CD4-positive, alpha-beta memory T cell (primary cell): ENCODE measurements at places on chromosomes 7 and 10. TPM values are rescaled to one million over a fixed set of nuclear protein-coding genes. Genes with fewer than 3 reads are reported as not detected.
A peak's percentile ranks its signal among the peaks of the same experiment; 100 is the strongest.

GRCh38 chr10:16381083-16381482 is 55.7 kb upstream of the PTER start:
- H3K4me3 ChIP-seq, result no peak overlapping the region
- H3K27ac ChIP-seq, result no peak overlapping the region
- no peaks in the 10 kb centered on the region for H3K4me1 ChIP-seq

DNA sequence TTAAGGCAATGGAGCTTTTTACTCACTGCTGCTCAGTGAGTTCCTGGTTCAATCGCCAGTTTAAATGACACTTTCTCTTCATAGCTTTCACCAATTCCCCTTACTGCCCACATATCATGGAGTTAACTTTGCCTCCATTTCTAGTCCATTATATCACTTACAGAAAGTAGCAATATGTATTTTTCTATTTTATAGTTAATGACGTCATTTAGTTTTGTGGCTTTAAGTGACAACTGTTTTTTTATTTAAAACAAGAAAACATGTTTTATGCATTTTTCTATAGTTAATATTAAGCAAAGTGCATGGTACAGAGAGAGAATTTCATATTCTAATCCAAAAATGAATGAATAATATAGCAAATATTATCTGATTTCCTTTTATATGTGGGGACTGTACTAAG is 363.3 kb downstream of the CDC14C start:
- H3K27me3 ChIP-seq, result no peaks in the 10 kb centered on the region
- no peaks in the 10 kb centered on the region for H3K4me1 ChIP-seq
- H3K27ac ChIP-seq, result no peak overlapping the region
- no peak overlapping the region for H3K4me3 ChIP-seq
- no peaks in the 10 kb centered on the region for H3K36me3 ChIP-seq
- DNase-seq, result no peak

Gene LBX1
- total RNA-seq, result not detected

DNA sequence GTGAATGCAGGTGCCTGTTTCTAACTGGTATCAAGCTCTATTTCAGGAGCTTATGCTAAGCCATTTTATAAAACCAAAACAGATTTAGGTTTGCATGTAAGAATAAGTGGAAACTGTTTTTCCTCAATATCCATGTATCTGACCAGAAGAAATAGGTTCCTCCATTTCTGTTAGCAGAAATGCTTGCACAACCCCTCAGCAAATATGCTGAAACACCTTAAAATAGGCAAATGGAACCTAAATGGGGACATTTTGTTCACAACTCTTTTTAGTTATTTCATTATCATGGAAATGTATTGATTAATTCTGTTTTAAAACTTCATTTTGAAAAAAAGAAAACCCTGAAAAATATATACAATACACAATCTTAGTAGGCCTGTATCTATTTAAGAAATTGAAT is 8.9 kb upstream of the EEPD1 start:
- no peak overlapping the region for H3K27ac ChIP-seq
- no peaks in the 10 kb centered on the region for H3K4me1 ChIP-seq
- H3K4me3 ChIP-seq, result no peak overlapping the region
- no peaks in the 10 kb centered on the region for H3K27me3 ChIP-seq
- no peak for DNase-seq

Gene PAPOLB
- not detected for total RNA-seq

GRCh38 chr7:46695051-46695708 is 774.1 kb upstream of the IGFBP3 start:
- no peaks in the 10 kb centered on the region for H3K27me3 ChIP-seq
- no peak overlapping the region for H3K27ac ChIP-seq
- no peaks in the 10 kb centered on the region for H3K36me3 ChIP-seq
- H3K4me1 ChIP-seq, result no peaks in the 10 kb centered on the region

- no peaks in the 10 kb centered on the region for H3K27me3 ChIP-seq
- DNase-seq, result no peak
- H3K4me3 ChIP-seq, result no peak overlapping the region
- no peaks in the 10 kb centered on the region for H3K4me1 ChIP-seq
- H3K36me3 ChIP-seq, result no peaks in the 10 kb centered on the region
Measured at GRCh38 chr10:104928734-104929133, 287.6 kb downstream of the SORCS3 start.

- no peaks in the 10 kb centered on the region for H3K4me1 ChIP-seq
- no peaks in the 10 kb centered on the region for H3K27me3 ChIP-seq
- H3K27ac ChIP-seq, result no peak overlapping the region
- H3K4me3 ChIP-seq, result no peak overlapping the region
Measured at GRCh38 chr7:156162451-156162850, 350.2 kb upstream of the SHH start.

- H3K27ac ChIP-seq, result no peak overlapping the region
- H3K4me3 ChIP-seq, result no peak overlapping the region
- DNase-seq, result no peak
- no peaks in the 10 kb centered on the region for H3K27me3 ChIP-seq
- peaks cover 3% of the 10 kb centered on the region for H3K4me1 ChIP-seq
- H3K36me3 ChIP-seq, result peaks cover 13% of the 10 kb centered on the region
Measured at GRCh38 chr7:76003351-76003750, 9.0 kb upstream of the TMEM120A start.

GRCh38 chr7:94418851-94419250 is 24.2 kb downstream of the COL1A2 start:
- H3K36me3 ChIP-seq, result no peaks in the 10 kb centered on the region
- no peaks in the 10 kb centered on the region for H3K4me1 ChIP-seq
- no peak overlapping the region for H3K4me3 ChIP-seq
- no peak overlapping the region for H3K27ac ChIP-seq
- DNase-seq, result no peak

Gene CRHR2
- not detected for total RNA-seq

Gene RPP30
- total RNA-seq, result 32.3 TPM

- no peaks in the 10 kb centered on the region for H3K27me3 ChIP-seq
- H3K27ac ChIP-seq, result peak overlapping the region; percentile 48
- H3K4me1 ChIP-seq, result peaks cover 100% of the 10 kb centered on the region
- H3K36me3 ChIP-seq, result no peaks in the 10 kb centered on the region
Measured at GRCh38 chr7:5690931-5691473, 90.5 kb downstream of the RNF216 start.

Gene NCAPG2
- total RNA-seq, result 15.0 TPM

DNA sequence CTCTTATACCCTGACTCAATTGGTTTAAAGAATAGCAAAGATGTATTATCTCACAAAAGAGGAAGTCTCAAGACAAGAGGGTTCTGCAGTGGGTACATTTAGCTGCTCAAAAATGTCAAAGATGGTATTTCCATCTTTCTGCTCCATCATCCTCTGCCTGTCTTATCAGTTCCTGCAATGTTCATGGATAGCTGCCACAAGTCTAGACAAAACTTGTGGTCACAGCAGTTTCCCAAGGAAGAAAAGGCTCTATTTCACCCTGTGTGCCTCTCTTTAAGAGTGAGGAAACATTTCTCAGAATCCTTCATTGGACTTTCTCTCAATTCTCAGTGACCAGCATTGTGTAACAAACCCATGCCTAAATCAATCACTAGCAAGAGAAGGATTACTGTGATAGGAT is 634.2 kb upstream of the AUTS2 start:
- no peaks in the 10 kb centered on the region for H3K36me3 ChIP-seq
- no peak for DNase-seq

Gene ZNF775
- 4.3 TPM for total RNA-seq

- no peak for DNase-seq
- no peaks in the 10 kb centered on the region for H3K27me3 ChIP-seq
- H3K36me3 ChIP-seq, result no peaks in the 10 kb centered on the region
- no peaks in the 10 kb centered on the region for H3K4me1 ChIP-seq
- H3K27ac ChIP-seq, result no peak overlapping the region
Measured at GRCh38 chr10:47366181-47366631, 17.9 kb downstream of the ZNF488 start.

GRCh38 chr10:132544744-132545658 is 7.4 kb downstream of the INPP5A start:
- H3K36me3 ChIP-seq, result no peaks in the 10 kb centered on the region
- peak overlapping the region; percentile 39 for H3K27ac ChIP-seq
- H3K4me1 ChIP-seq, result peaks cover 39% of the 10 kb centered on the region
- DNase-seq, result peak; percentile 30
- no peaks in the 10 kb centered on the region for H3K27me3 ChIP-seq

- no peak overlapping the region for H3K27ac ChIP-seq
- H3K4me1 ChIP-seq, result peaks cover 26% of the 10 kb centered on the region
- H3K36me3 ChIP-seq, result no peaks in the 10 kb centered on the region
- no peak overlapping the region for H3K4me3 ChIP-seq
- DNase-seq, result peak; percentile 34
- no peaks in the 10 kb centered on the region for H3K27me3 ChIP-seq
Measured at GRCh38 chr7:25894002-25894901, 257.7 kb upstream of the NFE2L3 start.

- no peak for DNase-seq
- no peak overlapping the region for H3K4me3 ChIP-seq
- no peaks in the 10 kb centered on the region for H3K36me3 ChIP-seq
- H3K4me1 ChIP-seq, result no peaks in the 10 kb centered on the region
- H3K27me3 ChIP-seq, result no peaks in the 10 kb centered on the region
- H3K27ac ChIP-seq, result no peak overlapping the region
Measured at GRCh38 chr7:80679921-80680907, 41.8 kb downstream of the CD36 start.

Gene CARD11
- 136 TPM for total RNA-seq

DNA sequence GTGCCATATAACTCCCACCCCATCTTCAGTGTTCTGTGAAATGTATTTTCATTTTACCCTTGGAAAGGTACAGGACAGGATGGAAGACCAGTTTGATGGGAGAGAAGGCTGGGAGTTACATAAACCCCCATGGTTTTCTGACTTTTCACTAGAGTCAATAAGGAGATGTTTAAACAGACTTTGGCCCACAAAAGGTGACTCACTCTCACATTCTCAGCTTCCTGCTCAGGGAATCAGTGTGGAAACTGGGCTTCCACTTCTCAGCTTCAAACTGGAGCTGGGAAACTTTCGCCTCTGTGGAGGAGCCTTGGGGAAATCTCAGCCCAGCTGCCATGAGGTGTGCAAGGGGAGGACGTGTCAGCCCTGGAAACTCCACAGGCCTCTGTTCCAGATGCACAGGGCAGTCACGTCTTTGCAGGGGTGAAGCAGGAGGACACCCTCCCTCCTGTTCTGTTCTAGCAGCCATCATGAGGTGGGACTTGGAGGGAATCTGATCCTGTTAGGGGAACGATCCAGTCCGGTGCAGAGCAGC is 560.5 kb upstream of the GALNT17 start:
- no peaks in the 10 kb centered on the region for H3K36me3 ChIP-seq
- H3K27ac ChIP-seq, result no peak overlapping the region
- H3K27me3 ChIP-seq, result no peaks in the 10 kb centered on the region
- no peak overlapping the region for H3K4me3 ChIP-seq
- DNase-seq, result no peak
- H3K4me1 ChIP-seq, result no peaks in the 10 kb centered on the region

GRCh38 chr7:106203473-106203872 is 81.3 kb downstream of the NAMPT start:
- no peak overlapping the region for H3K4me3 ChIP-seq
- H3K27ac ChIP-seq, result no peak overlapping the region
- no peak for DNase-seq
- no peaks in the 10 kb centered on the region for H3K4me1 ChIP-seq
- H3K36me3 ChIP-seq, result no peaks in the 10 kb centered on the region

GRCh38 chr7:105350906-105351305 is 37.8 kb downstream of the SRPK2 start:
- H3K36me3 ChIP-seq, result no peaks in the 10 kb centered on the region
- no peak overlapping the region for H3K4me3 ChIP-seq
- no peaks in the 10 kb centered on the region for H3K27me3 ChIP-seq
- peaks cover 87% of the 10 kb centered on the region for H3K4me1 ChIP-seq
- no peak for DNase-seq

GRCh38 chr10:106830471-106830870 is 334.0 kb downstream of the SORCS1 start:
- no peak overlapping the region for H3K4me3 ChIP-seq
- no peak for DNase-seq
- no peaks in the 10 kb centered on the region for H3K4me1 ChIP-seq
- no peaks in the 10 kb centered on the region for H3K36me3 ChIP-seq
- H3K27me3 ChIP-seq, result no peaks in the 10 kb centered on the region

DNA sequence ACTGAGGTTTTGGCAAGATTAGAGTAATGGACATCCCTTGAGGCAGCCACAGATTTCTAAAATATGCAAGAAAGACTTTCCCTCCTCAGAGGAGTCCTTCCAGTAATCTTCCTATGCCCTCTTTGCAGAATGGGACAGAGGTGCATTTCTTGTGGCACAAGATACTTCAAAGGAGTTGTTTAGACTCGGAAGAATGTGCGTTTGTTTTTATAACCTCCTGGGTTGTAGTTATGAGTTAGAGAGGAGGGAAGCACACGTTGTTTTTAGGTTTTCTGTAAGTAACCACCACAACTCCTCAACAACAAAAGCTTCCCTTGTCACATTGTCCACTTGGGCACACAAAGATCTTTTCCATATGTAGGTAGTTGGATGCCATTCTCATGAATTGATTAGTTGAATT is 78.1 kb upstream of the GLI3 start:
- no peaks in the 10 kb centered on the region for H3K36me3 ChIP-seq
- DNase-seq, result no peak
- no peaks in the 10 kb centered on the region for H3K27me3 ChIP-seq
- no peak overlapping the region for H3K4me3 ChIP-seq

GRCh38 chr10:31187182-31187581 is 131.8 kb upstream of the ZEB1 start:
- no peak for DNase-seq
- no peaks in the 10 kb centered on the region for H3K27me3 ChIP-seq
- no peak overlapping the region for H3K27ac ChIP-seq
- no peaks in the 10 kb centered on the region for H3K4me1 ChIP-seq

Gene PHKG1
- 3.7 TPM for total RNA-seq

- H3K27me3 ChIP-seq, result no peaks in the 10 kb centered on the region
- H3K36me3 ChIP-seq, result no peaks in the 10 kb centered on the region
- H3K27ac ChIP-seq, result no peak overlapping the region
- H3K4me1 ChIP-seq, result peaks cover 11% of the 10 kb centered on the region
- H3K4me3 ChIP-seq, result no peak overlapping the region
Measured at GRCh38 chr10:119461923-119462322, 80.6 kb downstream of the RGS10 start.
